Stimulated activated CD8-positive, alpha-beta memory T cell treated with anti-CD3 and anti-CD28 coated beads, Interleukin-4, amount 100 ng/mL, for 1 hour (primary cell): ENCODE measurements at places on chromosomes 12 and 14.

- DNase-seq, result no peak
These were observed 118.3 kb downstream of the DAAM1 start for GRCh38 chr14:59306775-59307174.

- DNase-seq, result no peak
These were observed 339.3 kb downstream of the PCNX1 start for GRCh38 chr14:71246539-71246938.

DNA sequence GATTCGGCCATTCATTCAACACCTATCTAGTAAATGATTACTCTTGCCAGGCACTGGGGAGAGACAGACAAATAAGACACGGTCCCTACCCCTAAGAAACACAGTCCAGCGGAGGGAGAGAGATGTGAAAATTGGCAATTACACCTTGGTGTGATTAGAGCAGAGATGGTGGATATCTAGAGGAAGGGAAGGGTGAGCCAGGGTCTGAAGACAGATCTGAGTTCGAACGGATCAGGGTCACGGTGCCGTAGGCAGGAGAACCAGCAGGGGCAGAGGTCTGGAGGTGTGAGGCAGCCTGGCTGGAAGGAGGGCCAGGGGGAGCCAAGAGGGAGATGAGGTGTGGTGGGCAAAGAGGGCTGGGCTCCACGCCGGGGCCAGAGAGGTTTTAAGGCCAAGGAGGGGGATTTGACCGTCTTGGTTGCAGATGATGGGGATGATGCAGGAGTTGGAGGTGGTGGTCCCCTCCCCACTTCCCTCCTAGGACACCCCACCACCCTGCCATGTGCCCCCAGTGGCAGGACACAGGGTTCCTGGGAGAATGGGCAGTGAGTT, 27.1 kb downstream of the FAM222A start:
- no peak for DNase-seq

- no peak for DNase-seq
These were observed 36.4 kb downstream of the TMTC2 start for GRCh38 chr12:82723093-82723492.

DNA sequence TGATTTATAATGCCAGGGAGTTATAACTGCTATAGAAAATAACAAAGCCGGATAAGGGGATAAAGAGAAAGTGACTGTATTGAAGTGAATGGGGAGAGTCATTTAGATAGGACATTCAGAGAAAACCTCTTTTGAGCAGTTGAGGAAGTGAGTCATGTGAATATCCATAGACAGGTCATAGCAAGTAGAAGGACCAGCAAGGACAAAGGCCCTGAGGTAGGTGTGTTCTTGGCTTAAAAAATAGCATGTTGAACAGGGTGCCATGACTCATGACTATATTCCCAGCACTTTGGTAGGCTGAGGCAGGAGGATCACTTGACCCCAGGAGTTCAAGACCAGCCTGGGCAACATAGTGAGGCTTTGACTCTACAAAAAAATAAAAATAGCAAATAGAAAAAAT, 51.5 kb upstream of the RAP1B start:
- no peak for DNase-seq

- DNase-seq, result no peak
These were observed 56.4 kb upstream of the FBXO33 start for GRCh38 chr14:39488600-39488999.

- DNase-seq, result no peak
These were observed 22.2 kb downstream of the DAAM1 start for GRCh38 chr14:59210621-59211020.

GRCh38 chr12:116368196-116369194, 91.0 kb upstream of the MED13L start:
- DNase-seq, result no peak

DNA sequence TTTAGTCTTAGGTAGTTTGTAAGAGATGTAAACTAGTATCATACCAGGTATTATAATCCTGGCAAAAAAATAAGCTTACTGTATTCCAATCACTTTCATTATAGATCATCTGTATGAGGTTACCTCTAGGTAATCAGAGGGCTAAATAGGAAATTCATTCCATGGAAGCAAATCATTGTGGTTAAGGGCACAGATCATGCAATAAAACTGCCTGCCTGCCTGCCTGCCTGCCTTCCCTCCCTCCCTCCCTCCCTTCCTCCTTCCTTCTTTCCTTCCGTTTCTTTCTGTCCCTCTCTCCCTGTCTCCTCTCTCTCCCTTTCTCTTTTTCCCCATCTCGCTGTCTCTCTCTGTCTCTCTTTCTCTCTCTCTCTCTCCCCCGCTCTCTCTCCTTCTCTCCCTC, 3.2 kb upstream of the CLEC9A start:
- DNase-seq, result no peak

- DNase-seq, result no peak
These were observed 2.8 kb downstream of the OLR1 start for GRCh38 chr12:10169104-10169503.

- DNase-seq, result no peak
These were observed 53.1 kb upstream of the STON2 start for GRCh38 chr14:81453166-81453766.
